CD4-positive, alpha-beta T cell treated with Interleukin-17A for 4 hours (primary cell): ENCODE measurements at places on chromosomes 3 and 15.

- DNase-seq, result no peak
Observed at GRCh38 chr15:40969363-40969762, 16.1 kb downstream of the CHAC1 start.

DNA sequence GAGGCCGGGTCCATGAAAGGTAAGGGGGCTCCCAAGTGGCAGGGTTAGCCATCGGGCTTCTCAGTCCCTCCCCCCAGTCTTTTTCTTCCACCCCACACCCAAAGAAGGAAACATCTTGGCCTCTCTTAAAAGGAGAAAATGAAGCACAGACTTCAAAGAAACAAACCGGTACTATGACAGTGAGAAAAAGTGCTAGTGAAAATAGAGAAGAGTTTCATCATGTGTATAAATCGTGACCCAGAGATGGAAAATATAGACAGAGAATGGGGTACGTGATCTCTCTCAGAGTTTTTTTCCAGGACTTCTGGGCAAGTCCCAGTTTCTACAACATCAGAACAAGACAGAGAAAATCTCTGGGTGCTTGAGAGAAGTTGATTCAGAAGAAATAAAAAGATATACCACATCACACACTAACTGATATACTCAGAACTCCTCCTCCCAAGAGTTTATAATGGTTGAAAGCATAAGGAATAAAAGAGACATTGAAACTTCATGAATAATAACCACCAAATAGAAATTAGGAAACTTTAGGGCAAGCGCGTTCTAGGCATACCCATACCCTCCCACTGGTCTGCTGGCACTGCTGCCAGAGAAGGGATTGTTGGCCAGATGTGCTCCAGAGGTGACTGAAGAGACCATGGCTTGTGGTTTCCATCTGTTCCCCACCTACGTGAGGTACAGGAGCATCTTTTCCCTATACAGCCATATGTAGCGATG is 318.9 kb upstream of the CHRM5 start:
- DNase-seq, result no peak

DNA sequence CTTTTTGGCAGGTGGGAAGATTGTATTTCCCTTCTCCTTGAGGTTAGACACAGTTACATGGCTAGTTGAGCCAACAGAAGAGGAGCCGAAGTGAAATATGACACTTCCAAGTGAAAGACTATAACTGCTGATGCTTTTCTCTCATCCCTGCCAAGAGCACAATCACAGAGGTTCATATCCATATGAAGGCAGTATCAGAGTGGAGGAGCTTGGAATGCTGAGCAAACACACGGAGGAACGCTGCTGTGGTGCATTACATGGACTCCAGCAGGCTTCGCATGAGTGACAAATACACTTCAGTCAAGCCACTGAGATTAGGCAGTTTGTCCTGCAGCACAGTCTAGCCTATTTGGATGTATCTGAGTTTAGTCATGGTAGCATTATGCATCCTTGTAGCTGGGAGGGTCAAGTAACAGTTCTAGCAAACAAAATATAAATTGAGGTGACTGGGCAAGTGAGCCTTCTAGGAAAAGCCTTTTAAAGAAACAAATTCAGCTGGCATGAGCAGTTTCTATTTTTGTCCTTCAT is 5.4 kb downstream of the IQCF6 start:
- no peak for DNase-seq

GRCh38 chr15:75599401-75599800 is 20.3 kb upstream of the PTPN9 start:
- DNase-seq, result no peak

DNA sequence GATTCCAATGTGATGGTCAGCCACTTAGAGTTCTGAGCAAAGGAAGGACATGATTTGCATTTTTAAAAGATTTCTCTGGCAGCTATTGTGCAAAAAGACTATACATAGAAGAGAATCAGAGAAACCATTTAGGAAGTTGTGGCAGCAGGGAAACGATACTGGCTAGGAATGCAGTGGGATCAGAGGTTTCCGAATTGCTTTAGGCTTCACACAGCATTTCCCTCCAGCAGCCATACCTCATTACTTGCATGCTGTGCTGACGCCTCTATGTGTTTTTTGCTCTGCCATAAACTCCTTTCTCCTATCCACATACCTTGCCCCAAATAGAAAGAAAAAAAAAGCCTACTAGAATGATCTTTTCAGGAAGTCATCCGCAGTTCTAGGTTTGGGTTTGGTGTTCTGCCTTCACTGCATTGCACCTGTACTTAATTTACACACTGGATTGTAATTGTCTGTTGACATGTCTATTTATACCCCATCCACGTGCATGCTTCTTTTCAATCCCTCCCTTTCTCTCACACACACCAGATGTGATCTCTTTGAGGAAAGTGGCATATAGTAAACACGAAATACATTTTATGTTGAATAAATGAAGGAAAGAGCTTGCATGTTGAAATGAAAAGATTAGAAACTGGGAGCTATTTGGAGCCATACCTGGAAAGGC is 860.3 kb upstream of the SEMA6D start:
- DNase-seq, result no peak

- DNase-seq, result no peak
Observed at GRCh38 chr3:64151342-64151871, 73.9 kb downstream of the PRICKLE2 start.

GRCh38 chr3:119331661-119332060 is 37.5 kb downstream of the ARHGAP31 start:
- no peak for DNase-seq

DNA sequence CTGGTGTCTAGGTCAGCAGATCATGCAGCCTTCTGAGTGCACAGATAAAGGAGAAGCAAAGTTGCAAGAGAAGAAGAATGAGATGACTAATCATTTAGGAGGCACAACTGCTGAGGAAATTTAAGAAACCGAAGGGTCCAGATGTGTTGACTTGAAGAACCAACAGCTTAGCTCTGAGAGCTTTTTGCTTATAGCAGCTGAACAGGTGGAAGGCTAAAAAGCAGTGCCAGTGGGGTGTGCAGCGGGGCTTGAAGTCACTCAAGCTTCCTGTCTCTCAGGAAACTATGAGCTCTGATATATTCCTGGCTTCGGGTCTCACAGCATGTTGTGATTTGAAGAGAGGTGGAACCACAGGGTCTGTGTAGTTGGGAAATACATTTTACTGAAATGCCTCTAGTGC is 305.7 kb downstream of the RYR3 start:
- no peak for DNase-seq

- DNase-seq, result no peak
Observed at GRCh38 chr3:186823386-186823785, 17.1 kb upstream of the RFC4 start.

GRCh38 chr3:141407047-141407446 is 38.7 kb downstream of the ZBTB38 start:
- DNase-seq, result no peak

- DNase-seq, result no peak
Observed at GRCh38 chr3:187551416-187551815, 118.8 kb downstream of the SST start.

GRCh38 chr3:175179055-175179454 is 319.9 kb downstream of the NAALADL2 start:
- DNase-seq, result no peak

GRCh38 chr3:32442766-32443165 is 51.1 kb downstream of the CMTM7 start:
- no peak for DNase-seq

GRCh38 chr3:128011140-128011539 is 41.1 kb upstream of the SEC61A1 start:
- DNase-seq, result peak; percentile 23

GRCh38 chr3:139653582-139653981 is 24.2 kb downstream of the NMNAT3 start:
- no peak for DNase-seq

- no peak for DNase-seq
Observed at GRCh38 chr3:48403533-48404439, 26.1 kb downstream of the PLXNB1 start.

DNA sequence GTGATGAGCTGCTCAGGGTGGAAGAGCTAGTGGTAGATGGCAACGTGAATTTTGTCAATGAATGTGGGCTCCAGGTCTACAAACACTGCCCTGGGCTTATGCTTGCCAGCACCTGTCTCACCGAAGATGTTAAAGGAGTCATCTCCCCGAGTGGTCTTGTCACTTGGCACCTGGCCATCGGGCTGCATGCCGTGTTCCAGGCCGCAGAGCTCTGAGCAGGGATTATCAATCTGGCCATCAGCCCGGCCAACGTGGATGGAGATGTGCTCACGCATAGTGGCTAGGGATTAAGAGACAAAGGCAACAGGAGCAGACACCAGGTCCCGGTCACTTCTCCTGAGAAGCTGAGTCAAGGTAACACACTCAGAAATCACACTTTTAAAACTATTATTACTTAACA is 54.8 kb upstream of the ACTC1 start:
- DNase-seq, result no peak

- no peak for DNase-seq
Observed at GRCh38 chr3:129022114-129023007, 21.3 kb downstream of the EFCC1 start.

- DNase-seq, result no peak
Observed at GRCh38 chr3:63975723-63976122, 47.6 kb downstream of the PSMD6 start.

GRCh38 chr3:10189557-10190354 is 25.0 kb downstream of the IRAK2 start:
- DNase-seq, result peak; percentile 55

- no peak for DNase-seq
Observed at GRCh38 chr3:7934362-7934761, 567.3 kb upstream of the LMCD1 start.

DNA sequence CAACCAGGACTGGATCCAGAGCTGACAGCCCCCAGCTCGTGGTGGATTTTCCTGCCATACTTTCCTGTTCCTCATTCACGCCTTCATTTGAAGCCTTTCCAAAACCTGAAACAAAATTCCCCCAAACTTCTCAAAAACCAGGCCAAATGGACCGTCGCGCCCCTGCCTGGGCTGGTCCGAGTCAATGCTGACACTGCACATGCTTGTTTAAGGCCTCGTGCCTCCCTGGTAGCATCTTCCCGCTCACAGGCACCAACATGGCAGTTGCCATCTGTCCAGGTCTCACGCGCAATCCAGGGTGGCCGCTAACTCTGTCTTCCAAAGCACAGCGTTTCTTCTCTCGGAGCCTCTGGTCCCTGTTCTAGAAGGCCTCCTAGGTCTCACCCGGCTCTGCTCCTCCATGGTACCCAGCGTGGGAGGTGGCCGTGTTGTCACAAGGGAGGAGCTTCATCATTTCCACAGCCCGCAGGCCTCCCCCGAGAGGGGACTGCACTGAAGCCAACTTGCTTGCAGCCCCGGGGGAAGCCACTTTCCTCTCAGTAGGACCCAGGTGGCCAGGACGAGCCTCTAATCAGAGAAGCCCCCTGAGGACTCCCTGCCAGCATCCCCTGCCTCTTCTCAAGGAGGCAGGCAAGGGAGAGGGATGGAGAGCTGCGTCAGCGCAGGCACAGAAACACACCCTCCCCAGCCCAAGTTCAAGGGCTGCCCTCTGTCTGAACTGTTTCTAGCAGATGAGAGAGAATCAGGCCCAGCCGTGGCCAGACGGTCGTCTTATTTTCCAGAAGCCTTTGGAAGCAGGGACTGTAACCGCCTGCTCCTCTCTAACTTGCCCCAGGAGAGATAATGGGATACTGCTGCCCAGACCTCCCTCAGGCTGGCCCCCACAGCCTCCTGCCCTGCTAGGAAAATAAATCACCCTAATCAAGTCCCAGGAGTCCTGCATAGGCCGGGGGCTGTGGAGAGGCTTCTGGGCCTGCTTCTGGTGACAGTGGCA is 152.8 kb upstream of the TLE3 start:
- no peak for DNase-seq

DNA sequence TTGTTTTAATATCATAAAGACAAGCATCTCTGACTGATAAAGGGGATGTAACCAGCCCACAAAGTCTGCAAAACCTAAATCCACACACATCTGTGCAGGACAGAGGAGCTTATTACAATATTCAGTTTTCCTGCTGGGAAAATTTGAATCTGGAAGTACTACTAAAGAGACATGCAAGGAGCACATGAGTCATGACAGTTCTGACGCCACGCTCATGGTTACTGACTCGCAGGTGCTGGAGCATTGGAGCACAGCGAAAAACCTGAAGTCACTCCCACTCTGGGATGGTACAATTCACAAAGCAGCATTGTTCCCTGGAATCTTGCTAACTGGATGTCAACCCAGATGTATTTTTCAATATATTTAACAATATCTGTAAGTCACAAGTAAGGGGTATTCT is 7.6 kb upstream of the ISL2 start:
- DNase-seq, result no peak

GRCh38 chr3:197521277-197522182 is 34.2 kb downstream of the BDH1 start:
- DNase-seq, result no peak

- no peak for DNase-seq
Observed at GRCh38 chr15:60374628-60375081, 23.1 kb downstream of the ANXA2 start.

GRCh38 chr3:171039674-171040073 is 13.2 kb upstream of the SLC2A2 start:
- DNase-seq, result no peak

DNA sequence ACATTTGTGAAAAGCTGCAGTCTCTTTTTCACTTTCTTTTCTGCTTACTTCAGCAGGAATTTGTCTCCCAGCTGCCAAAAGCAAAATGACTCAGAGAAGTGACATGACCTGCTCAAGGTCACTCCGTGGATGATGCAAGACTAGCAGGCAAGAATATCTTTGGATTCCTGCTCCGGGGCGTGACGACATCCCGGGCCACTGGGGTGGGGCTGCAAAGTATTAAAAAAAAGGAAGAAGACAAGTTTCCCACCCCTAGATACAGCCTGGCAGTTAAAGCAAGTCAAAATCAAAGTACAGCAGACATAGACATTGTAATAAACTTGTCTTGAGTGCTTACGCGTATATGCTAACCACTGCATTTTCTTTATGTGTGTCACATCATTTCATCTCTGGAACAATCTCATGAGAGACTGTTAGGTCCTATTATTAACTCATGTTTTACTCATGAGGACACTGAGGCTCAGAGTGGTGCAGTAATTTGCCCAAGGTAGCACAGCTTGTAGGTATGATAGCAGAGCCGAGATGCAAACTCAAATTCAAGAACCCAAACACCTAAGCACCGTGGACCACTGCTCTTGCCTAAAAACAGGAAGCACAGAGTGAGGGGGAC is 485.2 kb upstream of the PROK2 start:
- no peak for DNase-seq

DNA sequence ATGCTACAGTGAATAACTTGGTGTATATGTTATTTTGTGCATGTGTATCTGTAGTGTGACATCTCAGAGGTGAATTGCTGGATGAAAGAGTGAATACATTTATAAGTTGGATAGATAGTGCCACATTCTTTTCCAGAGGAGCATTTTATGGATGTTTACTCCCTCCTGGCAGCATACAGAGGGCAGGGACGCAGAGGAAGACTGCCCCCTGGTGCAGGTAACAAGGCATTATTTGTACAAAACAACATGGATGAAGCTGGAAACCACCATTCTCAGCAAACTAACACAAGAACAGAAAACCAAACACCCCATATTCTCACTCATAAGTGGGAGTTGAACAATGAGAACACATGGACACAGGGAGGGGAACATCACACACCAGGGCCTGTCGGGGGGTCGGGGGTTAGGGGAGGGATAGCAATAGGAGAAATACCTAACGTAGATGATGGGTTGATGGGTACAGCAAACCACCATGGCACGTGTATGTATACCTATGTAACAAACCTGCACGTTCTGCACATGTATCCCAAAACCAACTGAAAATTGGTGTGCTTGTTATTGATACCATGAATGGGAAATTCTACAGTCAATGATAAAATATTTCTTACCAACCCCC is 57.9 kb upstream of the CTXND1 start:
- DNase-seq, result no peak
